ENCODE measurements at places on chromosomes 13 and 19.

DNA sequence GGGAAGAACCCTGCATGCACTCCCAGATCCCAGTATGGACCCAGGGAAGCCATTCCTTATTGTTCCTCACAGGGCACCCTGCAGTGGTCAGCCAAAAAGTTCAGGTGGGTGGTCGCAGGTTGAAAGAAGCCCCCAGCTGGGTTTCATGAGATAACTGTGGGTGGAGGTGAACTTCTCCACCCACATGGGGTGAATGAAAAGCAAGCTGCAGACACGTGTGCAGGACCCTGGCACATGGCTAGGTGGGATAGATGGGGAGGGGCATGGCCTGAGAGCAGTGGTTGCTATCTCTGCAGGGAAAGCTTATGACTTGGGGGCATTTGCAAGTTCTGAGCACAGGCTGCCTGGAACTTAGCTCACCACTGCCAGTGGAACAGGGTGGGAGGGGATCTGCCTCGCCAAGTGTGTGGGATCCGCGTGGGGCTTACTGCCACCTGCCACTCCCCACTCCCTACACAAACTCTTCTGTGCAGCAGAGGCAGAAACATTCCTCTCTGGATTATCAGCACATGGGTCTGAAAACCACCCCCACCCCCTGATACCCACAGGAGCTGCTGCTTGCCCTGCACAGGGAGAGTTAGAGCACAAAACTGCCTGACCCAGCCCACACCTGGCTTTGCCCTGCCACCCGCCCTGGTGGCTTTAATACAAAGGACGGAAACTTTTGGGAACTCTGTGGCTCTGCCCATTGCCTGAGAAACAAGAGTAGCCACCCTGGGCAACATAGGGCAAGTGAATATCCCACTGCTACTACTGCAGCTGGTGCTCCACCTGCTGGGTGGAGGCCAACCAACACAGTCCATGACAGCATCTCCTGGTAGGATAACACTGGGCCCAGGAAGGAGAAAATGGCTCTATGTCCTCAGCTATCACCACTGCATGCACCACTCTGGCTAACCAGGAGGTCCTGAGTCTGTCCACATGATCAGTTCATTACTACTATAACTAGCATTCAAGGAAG lies 24.4 kb downstream of the PLA2G4C start:
- ATAC-seq: no peak

- ATAC-seq: no peak
Observed at GRCh38 chr13:36882829-36883390, 37.1 kb downstream of the SMAD9 start.

DNA sequence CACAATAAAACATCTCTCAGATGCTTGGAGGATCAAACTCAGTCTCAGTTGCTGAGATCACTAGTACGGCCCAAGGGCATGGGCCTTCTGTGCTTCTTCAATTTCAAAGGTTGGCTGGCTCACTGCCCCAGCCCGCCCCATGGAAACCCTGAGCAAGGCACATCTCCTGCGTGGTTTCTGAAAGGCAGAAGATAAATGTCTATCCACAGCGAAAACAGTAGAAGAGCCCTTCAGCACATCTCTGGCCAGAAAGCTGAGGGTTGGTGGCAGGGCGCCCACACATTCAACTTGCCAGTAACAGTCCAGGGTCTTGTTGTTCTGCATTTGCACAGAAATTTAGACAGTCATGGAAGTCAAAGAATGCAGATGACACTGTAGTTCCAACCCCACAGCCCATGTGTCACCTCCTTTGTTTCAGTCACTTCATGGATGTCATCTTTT lies 24.0 kb upstream of the KATNAL1 start:
- ATAC-seq: no peak

- no peak for ATAC-seq
Observed at GRCh38 chr13:49320975-49321374, 73.2 kb downstream of the CDADC1 start.

GRCh38 chr13:34078334-34078999 lies 260.5 kb downstream of the RFC3 start:
- ATAC-seq: no peak
